Urinary bladder (tissue), 4 donors: ENCODE measurements at places on chromosomes 1 and 21. TPM values are rescaled to one million over a fixed set of nuclear protein-coding genes. Genes with fewer than 3 reads are reported as not detected.

GRCh38 chr1:180141381-180141934 is 13.2 kb upstream of the QSOX1 start:
- DNase-seq = no peak

The TRABD2B gene
- total RNA-seq = 2.4 TPM

DNA sequence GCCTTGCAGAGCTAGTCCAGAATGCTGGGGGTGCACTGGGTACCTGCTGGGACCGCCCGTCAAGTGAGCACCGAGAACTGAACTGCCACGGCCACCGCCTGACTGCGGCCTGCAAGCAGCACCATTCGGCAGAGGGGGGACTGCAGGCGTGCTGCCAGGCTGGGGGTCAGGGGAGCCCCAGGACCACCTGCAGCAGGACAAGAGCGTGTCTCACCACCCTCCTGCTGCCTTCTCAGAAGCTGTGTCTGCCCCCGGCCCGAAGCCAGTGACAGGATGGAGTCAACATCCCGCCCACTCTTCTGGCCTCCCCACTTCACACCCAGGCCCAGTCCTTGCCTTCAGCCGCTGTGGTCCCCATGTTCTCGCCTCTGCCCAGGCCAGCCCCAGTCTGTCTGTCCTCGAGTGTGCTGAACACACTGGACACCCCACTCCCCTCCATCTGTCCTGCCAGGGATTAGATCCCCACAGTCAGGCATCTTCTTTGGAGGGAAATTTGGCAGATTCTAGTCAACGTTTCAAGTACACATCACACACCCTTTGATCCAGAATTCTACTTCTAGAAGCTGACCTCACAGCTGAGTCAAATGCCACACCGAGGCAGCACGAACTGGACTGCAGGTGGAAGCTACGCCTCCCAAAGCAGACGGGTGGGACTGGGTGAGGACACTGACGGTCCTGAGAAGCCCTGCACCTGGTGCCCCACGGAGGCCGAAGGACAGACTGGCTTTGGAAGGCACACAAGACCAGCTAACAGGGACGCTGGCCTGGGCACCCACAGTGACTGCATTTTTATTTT is 26.0 kb downstream of the PTTG1IP start:
- DNase-seq = no peak

The OR2T33 gene
- total RNA-seq = not detected

DNA sequence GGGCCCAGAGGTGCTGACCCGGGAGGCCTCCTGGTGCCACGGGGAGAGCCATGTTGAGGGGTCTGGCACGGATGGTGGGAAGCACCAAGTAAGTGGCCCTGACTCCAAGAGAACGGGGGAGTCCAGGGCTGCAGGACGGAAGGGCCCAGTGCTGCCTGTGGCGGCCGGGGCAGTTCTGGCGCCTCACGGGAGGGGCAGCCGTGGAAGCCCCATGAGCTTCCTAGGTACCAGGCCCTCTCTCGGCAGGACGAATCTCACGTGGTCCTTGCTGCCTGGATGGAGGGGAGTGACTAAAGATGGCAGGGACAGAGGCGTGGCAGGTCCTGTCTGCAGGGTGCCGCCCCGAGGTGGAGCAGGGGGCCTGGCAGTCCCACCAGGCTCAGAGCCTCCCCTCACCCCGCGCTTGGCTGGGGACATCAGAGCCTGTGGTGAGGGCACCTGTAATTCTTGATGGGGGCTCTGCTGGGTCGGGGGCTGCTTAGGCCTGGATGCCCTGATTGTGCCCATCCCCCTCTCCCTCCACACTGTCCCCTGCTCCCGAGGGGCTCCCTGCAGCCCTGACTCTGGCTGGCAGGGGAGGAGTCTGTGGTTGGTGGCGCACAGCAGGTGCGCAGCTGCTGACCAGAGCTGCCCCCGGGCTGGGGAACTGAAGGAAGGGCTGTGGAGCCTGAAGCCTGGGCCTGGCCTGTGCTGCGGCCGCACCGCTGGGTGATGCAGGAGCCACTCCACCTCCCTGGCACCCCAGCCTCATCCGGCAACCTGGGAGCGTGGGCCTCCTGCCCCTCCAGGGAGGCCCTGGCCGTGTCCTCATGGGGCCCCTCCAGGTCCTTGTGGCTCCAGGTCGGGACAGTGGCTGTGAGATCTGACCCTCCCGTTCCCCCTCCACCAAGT is 31.4 kb downstream of the POFUT2 start:
- no peak for DNase-seq

DNA sequence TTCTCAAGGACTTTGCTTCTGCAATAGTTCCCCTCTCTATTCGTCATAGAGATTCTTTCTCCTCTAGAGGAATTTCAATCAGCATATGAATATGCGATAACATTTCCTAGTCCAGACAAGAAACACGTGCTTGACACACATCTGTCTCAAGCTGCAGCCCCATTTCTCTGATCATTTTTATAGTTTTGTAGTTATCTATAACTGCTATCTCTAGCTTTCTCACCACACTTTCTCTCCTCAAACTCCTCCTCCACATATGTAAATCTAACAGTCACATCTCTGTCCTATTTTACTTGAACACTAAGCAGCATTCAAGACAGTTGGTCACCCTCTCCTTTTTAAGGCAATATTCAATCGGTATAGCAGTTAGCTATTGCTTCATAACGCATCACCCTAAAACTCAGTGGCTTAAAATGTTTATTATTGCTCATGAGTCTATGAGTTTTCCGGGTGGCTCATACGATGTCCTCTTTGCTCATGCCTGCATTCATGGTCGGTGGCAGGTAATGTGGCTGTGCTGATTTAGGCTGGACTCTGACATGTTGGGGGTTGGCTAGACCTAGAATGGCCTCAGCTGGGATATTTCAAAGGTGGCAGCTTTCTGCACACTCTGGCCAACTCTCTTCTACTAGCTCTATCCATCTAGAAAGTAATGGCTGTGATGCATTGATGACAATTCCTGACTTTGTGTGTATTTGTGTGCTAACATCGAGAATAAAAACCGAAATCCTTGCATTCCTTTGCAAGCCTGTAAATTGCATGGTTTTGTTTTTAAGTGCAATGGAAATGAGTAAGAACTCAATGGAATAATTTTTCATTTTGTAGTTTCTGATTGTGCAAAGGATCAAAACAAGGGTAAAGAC is 20.6 kb downstream of the ATP6V1G3 start:
- no peak for DNase-seq
